MCF 10A (cell line): ENCODE measurements at places on chromosomes 5 and 9. TPM values are rescaled to one million over a fixed set of nuclear protein-coding genes. Genes with fewer than 3 reads are reported as not detected.
A peak's percentile ranks its signal among the peaks of the same experiment; 100 is the strongest.

NRG2 gene
- 0.23 TPM in 1 of 2 replicates, not detected in the other for total RNA-seq

GRCh38 chr9:87684627-87685219, 41.2 kb upstream of the CTSL start:
- H3K4me1 ChIP-seq: peaks cover 6% of the 10 kb centered on the region
- no peaks in the 10 kb centered on the region for H3K27me3 ChIP-seq
- H3K4me3 ChIP-seq: no peak overlapping the region
- H3K27ac ChIP-seq: no peak overlapping the region

DNA sequence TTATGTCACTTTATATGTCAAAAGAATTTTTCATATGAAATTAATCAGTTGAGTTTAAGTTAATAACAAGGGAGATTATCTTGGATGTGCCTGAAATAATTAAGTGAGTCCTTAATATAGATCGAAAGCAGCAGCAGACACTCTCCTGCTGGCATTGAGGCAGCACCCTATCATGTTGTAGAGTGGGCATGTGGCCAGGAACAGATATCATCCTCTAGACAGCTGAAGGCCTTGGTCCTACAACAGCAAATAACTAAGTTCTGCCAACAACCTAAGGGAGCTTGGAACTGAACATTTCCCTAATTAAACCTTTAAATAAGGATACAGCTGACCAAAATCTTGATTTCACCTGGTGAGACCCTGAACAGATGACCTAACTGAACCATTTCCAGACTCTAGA, 25.8 kb upstream of the UGT3A1 start:
- H3K27ac ChIP-seq: no peak overlapping the region
- no peak overlapping the region for H3K4me3 ChIP-seq
- H3K36me3 ChIP-seq: no peaks in the 10 kb centered on the region
- no peak for DNase-seq
- H3K27me3 ChIP-seq: no peaks in the 10 kb centered on the region

- H3K4me1 ChIP-seq: no peaks in the 10 kb centered on the region
- DNase-seq: no peak
- no peak overlapping the region for H3K27ac ChIP-seq
- no peak overlapping the region for H3K4me3 ChIP-seq
These were observed 67.3 kb downstream of the PARP8 start for GRCh38 chr5:50733741-50734140.

DNA sequence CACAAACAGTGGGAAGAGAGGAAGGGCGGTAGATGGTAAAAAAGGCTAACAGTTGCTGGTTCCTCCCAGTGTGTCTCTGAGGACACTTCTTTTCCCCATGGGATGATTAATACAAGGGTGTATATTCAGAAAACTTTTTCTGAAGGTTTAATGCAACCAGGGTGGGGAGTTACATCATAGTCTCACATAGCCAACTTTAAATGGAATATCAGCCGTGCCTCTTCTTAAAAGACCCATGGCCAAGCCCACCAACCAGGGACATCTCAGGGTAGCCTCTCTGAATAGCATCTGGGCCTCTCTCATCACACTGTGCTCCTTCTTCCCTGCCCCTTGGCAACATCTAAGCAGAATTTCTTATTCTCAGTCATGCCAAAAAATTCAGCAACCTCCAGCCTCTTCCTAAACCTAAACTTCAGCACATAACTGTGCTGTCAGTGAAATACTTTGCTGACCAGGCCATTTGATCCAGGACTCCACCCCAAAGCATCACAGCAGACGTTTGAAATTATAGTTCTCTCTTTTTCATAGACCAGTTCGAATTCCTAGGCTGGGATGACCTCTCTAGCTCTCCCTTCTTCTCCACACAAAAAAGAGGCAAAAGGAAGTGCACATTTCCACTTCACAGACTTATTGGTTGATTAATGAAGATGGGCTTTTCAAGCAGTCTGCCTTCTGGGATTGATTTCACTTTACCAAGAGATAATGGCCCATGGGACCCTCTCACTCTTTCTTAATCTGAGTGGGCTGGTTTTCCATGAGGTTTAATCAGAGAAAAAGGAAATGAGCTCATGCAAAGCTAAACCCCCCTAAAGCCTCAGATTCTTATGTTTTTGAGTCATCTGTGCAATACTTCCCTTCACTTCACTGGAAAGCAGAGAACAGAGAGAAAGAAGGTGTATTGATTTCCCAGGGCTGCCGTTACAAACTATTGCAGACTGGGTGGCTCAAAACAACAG, 85.1 kb upstream of the RAI14 start:
- no peak overlapping the region for H3K4me3 ChIP-seq
- H3K4me1 ChIP-seq: peaks cover 11% of the 10 kb centered on the region
- no peaks in the 10 kb centered on the region for H3K27me3 ChIP-seq
- peak; percentile 21 for DNase-seq
- no peaks in the 10 kb centered on the region for H3K36me3 ChIP-seq
